ENCODE measurements at places on chromosomes 7 and 10.

- peak; percentile 69 for DNase-seq
Measured at GRCh38 chr10:4260483-4261124, 475.6 kb upstream of the KLF6 start.

DNA sequence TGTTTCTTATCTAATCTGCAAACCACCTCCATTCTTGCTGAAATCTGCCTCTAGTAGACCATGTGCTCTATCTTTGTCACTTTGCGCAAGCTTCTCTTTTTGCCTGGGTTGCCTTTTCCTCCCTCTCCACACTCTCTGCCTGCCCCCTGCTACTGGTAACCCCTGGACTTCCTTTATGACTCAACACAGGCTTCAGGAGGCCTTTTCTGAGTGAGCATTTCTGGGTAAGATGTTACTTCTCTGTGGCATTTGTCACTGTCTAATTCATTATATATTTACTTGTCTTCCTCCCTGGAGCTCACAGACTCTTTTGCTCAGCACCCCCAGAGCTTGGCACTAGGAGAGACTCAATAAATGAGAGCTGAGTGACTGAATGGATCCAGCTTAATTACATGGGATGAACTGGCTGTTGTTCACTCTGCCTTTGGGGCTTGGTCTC lies 8.4 kb downstream of the GOLGA7B start:
- DNase-seq: no peak

GRCh38 chr7:140621401-140622021 lies 19.1 kb downstream of the DENND2A start:
- peak; percentile 67 for DNase-seq

DNA sequence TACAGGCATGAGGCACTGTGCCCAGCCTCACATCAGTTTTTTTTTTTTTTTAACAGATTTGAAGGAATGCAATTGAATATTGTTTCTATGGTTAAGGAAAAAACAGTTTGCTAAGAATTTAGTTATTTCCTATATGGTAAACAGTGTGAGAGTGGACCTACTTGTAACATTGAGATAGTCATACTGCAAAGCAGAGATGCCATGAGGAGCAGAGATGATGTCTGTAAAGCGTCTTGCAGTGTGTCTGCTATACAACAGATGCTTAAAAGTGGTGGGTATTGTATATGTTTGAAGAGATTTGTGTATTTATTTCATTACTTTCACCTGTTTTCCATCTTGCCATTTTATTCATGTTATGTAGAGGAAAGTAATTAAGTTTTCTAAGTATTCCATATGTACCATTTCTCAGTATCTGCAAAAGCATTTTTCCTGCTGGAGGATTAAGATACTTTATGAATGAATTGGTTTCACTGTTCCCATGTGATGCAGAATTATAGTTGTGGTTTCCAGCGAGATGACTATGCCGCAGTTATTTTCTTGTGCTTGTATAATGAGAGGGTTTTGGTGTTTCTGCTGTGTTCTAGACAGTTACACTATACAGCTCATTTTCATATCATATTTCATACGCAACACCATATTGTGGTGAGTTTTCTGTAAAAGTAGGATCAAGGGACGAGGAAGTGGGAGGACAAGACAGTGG lies 26.6 kb downstream of the TET1 start:
- DNase-seq: no peak

GRCh38 chr7:48083114-48083830 lies 5.8 kb upstream of the UPP1 start:
- DNase-seq: peak; percentile 88

GRCh38 chr10:44198096-44198779 lies 186.7 kb downstream of the CXCL12 start:
- DNase-seq: peak; percentile 68

DNA sequence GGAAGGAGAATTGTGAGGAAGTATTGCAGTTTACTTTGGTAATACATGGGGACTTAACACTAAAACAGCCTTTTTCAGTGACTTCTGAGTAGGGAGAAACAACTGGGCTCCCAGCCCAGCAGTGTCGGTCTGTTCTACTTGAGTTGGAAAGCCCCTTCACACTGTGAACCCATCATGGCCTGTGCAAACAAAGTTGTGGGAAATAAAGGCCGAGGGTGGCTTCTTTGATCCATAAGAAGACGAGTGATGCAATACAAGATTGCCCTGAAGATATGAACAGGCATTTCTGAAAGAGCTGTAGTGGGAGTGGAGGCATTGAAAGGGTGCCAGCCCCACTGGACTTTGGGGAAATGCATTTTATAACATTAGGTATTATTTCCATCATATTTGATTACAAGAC lies 28.3 kb downstream of the C10orf120 start:
- DNase-seq: no peak

DNA sequence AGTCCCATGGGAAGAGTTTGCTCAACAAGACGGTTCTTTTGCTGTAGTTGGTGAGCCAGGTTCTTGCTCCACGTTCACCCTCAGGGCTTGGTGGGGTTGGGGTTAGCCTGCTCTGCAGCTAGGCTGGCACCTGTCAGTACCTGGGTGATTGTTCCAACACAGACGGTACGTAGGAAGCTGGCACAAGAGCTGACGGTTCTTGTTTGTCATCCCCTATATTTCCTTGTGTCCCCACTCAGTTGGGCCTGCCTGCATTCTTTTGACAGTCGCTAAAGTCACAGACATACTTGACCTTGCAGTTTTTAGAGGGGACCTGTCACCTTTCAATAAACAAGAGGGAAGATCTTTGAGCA lies 40.2 kb upstream of the SYPL1 start:
- no peak for DNase-seq

DNA sequence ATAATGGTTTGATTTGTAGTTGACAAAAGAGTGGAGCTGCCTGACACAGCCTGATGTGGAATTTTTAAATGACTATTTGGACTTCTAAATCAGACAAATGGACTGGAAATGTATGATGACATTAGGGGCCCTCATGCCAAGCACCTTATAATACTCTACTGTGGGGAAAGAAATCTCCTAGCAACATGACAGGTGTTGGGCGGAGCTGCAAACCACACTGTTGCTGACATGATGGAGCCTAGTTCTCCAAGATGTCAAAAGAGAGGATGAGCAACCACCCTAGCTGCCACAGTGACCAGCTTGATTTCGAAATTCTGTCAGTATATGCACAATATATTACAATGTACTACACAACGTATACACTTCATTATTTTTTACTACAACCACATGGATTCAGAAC lies 65.8 kb downstream of the RHOBTB1 start:
- DNase-seq: no peak

DNA sequence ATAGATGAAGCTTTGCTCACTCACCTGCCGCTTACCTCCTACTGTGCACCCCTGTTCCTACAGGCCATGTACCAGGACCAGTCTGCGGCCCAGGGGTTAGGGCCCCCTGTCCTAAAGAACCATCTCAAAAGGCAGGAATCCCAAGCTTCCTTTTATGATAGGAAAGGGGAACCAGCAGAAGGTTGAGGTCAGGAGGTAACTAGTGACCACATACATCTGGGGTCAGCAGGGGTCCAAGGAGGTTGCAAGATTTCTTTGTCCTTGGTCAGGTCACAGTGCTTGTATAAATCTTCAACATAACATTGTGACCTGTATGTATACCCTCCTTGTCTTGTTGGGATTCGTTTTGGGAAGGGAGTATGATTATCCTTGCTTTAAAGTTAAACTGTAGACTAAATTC lies 73.8 kb downstream of the OAT start:
- no peak for DNase-seq

GRCh38 chr10:23155169-23155568 lies 36.9 kb upstream of the PTF1A start:
- DNase-seq: no peak

- DNase-seq: no peak
Measured at GRCh38 chr7:97418312-97418711, 300.8 kb downstream of the SDHAF3 start.
